ENCODE measurements at places on chromosomes 1 and 21. TPM values are rescaled to one million over a fixed set of nuclear protein-coding genes. Genes with fewer than 3 reads are reported as not detected.

The TTC34 gene
- 0.07 TPM for polyA plus RNA-seq

The LHX8 gene
- not detected for polyA plus RNA-seq

DNA sequence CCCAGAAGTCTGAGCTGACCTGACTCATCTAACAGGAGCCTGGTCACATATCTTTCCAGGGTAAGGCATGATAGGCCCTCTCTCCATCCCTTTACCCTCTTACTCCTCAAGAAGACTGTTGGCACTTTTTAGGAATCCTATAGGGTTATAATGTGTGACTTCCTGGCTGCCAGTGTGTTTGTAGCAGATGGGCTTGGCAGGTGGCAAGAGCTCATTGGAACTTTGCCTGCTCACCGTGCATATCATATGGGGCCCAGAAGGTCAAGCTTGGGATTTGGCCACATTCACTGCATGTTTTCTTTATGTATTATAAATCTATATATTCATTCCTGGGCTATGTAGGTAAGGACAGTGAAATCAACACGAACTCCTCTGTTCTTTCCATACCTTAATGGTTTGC is 5.2 kb downstream of the KAZN start:
- no peak overlapping the region for H3K27ac ChIP-seq
- no peaks in the 10 kb centered on the region for H3K36me3 ChIP-seq
- DNase-seq: no peak
- peaks cover 16% of the 10 kb centered on the region for H3K27me3 ChIP-seq

- DNase-seq: peak; percentile 65
- peak within 1 kb of the TSS; percentile 88 for H3K27ac ChIP-seq
- peaks cover 4% of the 10 kb centered on the region for H3K36me3 ChIP-seq
- H3K4me3 ChIP-seq: peak within 1 kb of the TSS; percentile 97
These were observed at the start of gene GFI1 for GRCh38 chr1:92486251-92487077. GFI1 (minus strand) TSS chr1:92486925; CDS start chr1:92483487, 3,438 bp downstream.

GRCh38 chr1:41432481-41433280 is 51.8 kb downstream of the EDN2 start:
- H3K4me3 ChIP-seq: no peak overlapping the region
- peak; percentile 59 for DNase-seq
- H3K4me1 ChIP-seq: no peaks in the 10 kb centered on the region
- no peaks in the 10 kb centered on the region for H3K36me3 ChIP-seq
- H3K27me3 ChIP-seq: peaks cover 9% of the 10 kb centered on the region

The ST6GALNAC5 gene
- polyA plus RNA-seq: not detected

The GPR37L1 gene
- 0.16 TPM for polyA plus RNA-seq

The HDGF gene
- 32.4 TPM for polyA plus RNA-seq

DNA sequence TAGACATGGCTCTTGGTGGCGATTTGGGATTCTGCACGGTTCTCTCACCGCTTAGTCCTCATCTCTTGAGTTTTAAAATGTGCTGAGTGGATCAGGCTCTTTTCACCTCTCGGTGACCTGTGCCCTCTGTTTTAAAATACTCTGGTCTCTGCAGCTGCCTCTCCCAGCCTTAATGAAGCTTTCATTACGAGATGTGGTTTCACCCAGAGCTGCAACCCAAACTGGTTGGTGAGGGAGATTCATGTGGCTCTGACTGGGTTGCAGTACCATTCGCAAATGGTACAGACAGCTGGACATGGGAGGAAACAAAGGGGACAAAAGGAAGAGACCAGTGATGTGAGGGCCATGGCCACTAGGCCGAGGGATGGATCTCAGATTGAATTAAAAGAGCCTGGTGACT is 258.9 kb downstream of the ASTN1 start:
- H3K4me1 ChIP-seq: no peaks in the 10 kb centered on the region
- no peak for DNase-seq
- H3K27me3 ChIP-seq: no peaks in the 10 kb centered on the region
- no peaks in the 10 kb centered on the region for H3K36me3 ChIP-seq
- H3K27ac ChIP-seq: no peak overlapping the region

All from immature natural killer cell (primary cell).